Osteocyte (in vitro differentiated cells): ENCODE measurements at places on chromosomes 1 and 21. TPM values are rescaled to one million over a fixed set of nuclear protein-coding genes. Genes with fewer than 3 reads are reported as not detected.

The TFF2 gene
- total RNA-seq = not detected in 2 replicates

The WDR64 gene
- not detected in 2 replicates for total RNA-seq

The RPTN gene
- not detected in 2 replicates for total RNA-seq

The RGS18 gene
- not detected in 2 replicates for total RNA-seq

The ADORA3 gene
- total RNA-seq = not detected in 2 replicates

The FCER1A gene
- not detected in 2 replicates for total RNA-seq

The EDARADD gene
- total RNA-seq = 0.34 and 0.59 TPM in 2 replicates

DNA sequence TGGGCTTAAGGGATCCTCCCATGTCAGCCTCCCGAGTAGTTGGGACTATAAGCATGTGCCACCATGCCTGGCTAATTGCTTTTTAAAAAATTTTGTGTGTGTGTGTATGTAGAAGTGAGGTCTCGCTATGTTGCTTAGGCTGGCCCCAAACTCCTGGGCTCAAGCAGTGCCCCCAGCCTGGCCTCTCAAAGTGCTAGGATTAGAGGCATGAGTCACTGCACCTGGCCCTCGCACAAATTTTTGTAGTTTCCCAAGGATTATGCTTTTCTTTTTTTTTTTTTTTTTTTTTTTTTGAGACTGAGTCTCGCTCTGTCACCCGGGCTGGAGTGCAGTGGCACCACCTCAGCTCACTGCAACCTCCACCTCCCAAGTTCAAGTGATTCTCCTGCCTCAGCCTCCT, 144.4 kb upstream of the HNRNPU start:
- no peak overlapping the region for H3K4me3 ChIP-seq
- peaks cover 2% of the 10 kb centered on the region for H3K36me3 ChIP-seq
- no peak for DNase-seq
- H3K27me3 ChIP-seq = no peaks in the 10 kb centered on the region
- no peaks in the 10 kb centered on the region for H3K4me1 ChIP-seq

GRCh38 chr1:207831517-207832327, 79.2 kb downstream of the CD34 start:
- no peak for DNase-seq
- H3K36me3 ChIP-seq = no peaks in the 10 kb centered on the region
- H3K4me1 ChIP-seq = peaks cover 7% of the 10 kb centered on the region
- H3K4me3 ChIP-seq = no peak overlapping the region
- no peaks in the 10 kb centered on the region for H3K27me3 ChIP-seq

DNA sequence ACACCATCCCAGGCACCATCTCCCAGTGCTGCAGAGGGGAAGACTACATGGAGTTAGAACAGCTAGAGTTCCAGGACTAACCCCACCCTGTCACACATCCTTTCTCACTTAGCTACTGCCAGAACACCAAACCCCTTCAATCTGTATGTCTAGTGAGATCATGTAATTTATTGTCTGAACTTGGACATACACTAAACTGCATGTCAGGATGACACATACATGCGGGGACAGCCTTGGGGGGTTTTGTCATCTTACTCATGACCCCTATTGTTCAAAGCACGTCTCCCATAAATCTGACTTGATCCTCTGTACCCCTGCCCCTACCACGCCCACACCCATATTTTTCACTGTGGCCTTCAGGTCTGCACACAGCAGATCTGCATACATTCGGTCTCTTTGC, 71.3 kb downstream of the GABPA start:
- H3K27me3 ChIP-seq = peaks cover 13% of the 10 kb centered on the region
- DNase-seq = no peak
- peaks cover 5% of the 10 kb centered on the region for H3K4me1 ChIP-seq
- no peaks in the 10 kb centered on the region for H3K36me3 ChIP-seq

DNA sequence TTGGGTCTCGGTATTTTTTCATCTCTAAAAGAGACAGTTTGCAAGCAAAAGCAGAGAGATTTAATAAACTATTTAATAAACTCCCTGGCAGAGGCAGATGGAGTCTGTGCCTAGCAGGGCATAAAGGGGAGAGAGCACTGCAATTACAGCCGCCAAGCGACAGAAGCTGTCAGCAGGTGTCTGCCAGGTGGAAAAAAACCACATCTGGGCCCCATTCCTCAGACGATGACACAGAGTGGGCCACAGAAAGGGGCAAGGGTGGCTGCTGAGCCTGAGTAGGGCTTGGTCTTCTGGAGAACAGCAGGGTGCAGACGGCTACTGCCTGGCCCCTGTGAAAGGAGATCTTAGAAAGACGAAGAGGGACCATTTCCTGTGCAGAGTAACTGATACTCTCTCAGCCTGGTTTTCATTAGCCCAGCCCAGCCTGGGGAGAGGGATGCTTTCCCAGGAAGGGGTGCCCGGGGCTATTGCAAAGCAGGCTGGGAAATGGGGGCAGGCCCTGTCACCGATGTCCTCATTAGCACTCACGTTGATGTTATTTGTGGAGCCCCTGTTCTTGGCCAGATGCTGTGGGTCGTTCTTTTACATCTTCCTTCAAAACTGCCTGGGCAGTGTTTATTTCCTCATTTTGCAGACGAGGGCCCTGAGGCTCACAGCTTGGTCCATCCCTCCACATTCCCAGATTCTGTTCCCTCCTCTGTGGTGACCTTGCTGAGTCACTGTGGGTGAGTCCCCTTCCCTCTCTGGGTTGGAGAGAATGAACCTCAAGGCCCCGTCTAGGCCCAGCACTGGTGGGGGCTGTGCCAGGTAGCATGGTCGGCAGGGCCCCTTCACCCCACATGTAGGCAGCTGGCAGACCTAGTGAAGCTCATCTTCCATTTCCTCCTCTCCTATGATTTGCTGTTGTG, 472.7 kb downstream of the PTPRU start:
- peaks cover 34% of the 10 kb centered on the region for H3K4me1 ChIP-seq
- H3K36me3 ChIP-seq = no peaks in the 10 kb centered on the region
- no peak overlapping the region for H3K4me3 ChIP-seq

- H3K27me3 ChIP-seq = no peaks in the 10 kb centered on the region
- peaks cover 14% of the 10 kb centered on the region for H3K36me3 ChIP-seq
- DNase-seq = no peak
- peaks cover 18% of the 10 kb centered on the region for H3K4me1 ChIP-seq
- no peak overlapping the region for H3K4me3 ChIP-seq
- H3K27ac ChIP-seq = no peak overlapping the region
These were observed 42.5 kb downstream of the LRRC8D start for GRCh38 chr1:89863165-89863830.

DNA sequence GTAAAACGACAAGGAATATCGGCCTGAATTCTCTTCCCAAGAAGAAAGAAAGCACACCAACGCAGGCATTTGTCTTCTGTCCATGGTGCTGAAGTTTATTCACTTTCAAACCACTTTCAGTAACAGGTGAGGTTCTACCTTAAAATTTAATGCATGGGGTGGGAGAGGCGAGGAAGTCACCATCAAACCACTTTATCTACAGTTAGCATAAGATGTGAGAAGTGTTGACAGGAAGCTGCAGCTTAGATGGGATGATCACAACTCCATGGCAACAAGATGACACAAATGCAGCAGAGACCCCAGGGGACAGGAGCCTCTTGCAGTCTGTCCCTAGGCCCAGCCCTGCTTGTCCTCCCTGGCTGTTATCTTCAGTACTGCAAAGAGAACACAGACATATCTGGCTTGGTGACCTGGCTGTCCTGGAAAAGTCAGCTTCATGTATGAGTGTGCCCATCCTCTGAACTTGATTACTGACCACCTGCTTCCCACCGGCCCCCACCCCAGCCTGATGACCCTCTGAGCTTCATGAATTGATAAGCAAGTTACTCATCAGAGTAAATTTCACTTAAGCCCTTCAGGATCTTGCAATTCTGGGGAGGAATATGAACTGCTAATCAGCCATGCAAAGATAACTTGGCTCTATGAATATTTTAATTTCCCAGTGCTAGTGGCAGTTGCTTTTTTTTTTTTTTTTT, 1.8 kb downstream of the NPPA start:
- no peak overlapping the region for H3K4me3 ChIP-seq
- no peak for DNase-seq
- no peaks in the 10 kb centered on the region for H3K27me3 ChIP-seq
- H3K36me3 ChIP-seq = peaks cover 45% of the 10 kb centered on the region
- peaks cover 19% of the 10 kb centered on the region for H3K4me1 ChIP-seq

DNA sequence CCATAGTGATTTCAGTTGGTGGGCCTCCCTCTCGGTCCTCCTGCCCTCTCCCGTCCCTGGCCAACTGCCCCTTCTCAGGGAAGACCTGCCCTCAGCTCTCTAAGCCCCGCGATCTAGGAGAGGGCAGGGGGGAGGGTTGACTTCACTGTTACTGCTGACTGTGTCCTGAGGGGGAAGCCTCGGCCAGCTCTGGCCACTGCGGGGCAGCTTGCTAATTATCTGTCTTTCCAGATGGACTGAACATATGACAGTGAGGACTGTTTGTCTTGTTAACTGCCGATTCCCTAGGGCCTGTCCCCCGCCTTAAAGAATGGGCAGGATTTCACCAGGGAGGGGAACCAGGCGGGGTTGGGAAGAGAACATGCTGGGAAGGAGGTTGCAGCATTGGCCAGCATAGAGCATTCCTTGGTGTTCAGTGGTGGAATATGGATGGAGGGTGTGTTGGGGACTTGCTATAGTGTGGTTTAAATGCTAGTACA, 22.9 kb downstream of the NIPAL3 start:
- H3K4me3 ChIP-seq = peak overlapping the region; percentile 44
- peaks cover 10% of the 10 kb centered on the region for H3K36me3 ChIP-seq
- DNase-seq = no peak

DNA sequence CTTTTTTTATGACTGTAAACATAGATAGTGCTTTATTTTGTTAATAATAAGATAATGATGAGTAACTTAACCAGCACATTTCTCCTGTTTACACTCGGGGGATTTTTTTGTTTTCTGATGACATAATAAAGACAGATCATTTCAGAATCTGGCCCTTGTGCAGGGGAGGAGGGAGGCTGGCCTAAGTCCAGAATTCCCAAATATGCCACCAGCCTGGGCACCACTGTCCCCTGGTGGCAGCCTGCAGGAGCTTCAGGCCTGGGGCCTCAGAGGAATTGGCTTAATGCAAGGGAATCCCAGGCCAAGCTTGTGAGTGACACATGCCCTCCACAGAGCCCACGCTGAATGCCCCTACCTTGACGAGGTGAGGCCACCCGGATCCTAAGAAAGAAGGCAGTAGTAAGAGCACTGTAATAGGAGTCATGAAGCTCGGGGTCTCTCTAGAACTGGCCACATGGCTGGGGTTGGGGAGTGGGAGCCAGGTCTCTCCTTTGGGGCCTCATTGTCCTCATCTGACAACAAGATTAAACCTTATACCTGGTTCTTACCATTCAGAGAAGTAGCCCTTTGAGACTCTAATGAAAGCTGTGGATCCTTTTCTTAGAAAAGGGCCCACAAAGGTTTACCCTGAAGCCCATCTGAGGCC, 24.1 kb downstream of the ETNK2 start:
- H3K27me3 ChIP-seq = no peaks in the 10 kb centered on the region
- no peak overlapping the region for H3K4me3 ChIP-seq
- H3K36me3 ChIP-seq = peaks cover 2% of the 10 kb centered on the region
- peaks cover 36% of the 10 kb centered on the region for H3K4me1 ChIP-seq
- H3K27ac ChIP-seq = peak overlapping the region; percentile 67

GRCh38 chr21:17370916-17371315, 141.9 kb upstream of the CXADR start:
- DNase-seq = no peak
- no peak overlapping the region for H3K27ac ChIP-seq
- H3K27me3 ChIP-seq = no peaks in the 10 kb centered on the region
- no peaks in the 10 kb centered on the region for H3K36me3 ChIP-seq

DNA sequence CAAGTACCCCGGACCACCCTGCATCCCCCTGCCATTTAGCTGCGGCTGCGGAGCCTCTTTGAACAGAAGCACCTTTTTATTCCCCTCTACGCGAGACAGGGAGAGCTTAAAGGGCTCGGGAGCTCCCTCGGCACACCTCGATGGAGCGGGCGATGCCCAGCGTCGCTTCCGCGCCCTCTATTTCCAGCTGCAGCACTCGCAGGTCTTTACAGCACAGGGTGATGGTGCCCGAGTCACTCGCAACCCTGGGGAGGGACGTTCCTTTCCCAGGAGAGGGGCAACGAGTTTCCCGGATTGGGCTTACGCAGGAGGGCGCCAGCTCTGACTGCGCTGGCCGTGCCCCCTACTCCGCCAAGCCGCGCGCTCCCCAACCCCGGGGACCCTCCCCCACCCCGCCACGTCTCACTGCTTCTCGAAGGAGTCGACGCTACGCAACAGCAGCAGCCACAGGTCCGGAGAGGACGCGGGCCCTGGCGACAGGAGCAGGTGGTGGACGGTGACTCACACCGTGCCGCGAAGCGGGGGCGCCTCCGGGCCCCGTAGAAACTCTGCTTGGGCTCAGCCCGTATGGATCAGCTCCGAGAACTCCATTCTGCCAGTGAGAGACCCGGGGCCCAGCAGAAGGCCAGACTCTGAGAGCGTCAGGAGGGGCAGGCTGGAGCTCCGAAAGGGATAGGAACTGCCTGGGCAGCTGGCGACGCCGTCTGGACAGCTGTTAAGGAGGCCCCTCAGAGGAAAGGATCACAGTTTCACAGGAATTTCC, 5.8 kb upstream of the FAM167B start:
- no peaks in the 10 kb centered on the region for H3K36me3 ChIP-seq
- H3K27ac ChIP-seq = peak overlapping the region; percentile 93
- H3K4me1 ChIP-seq = peaks cover 29% of the 10 kb centered on the region
- H3K27me3 ChIP-seq = no peaks in the 10 kb centered on the region
- DNase-seq = peak; percentile 86
- peak overlapping the region; percentile 88 for H3K4me3 ChIP-seq

DNA sequence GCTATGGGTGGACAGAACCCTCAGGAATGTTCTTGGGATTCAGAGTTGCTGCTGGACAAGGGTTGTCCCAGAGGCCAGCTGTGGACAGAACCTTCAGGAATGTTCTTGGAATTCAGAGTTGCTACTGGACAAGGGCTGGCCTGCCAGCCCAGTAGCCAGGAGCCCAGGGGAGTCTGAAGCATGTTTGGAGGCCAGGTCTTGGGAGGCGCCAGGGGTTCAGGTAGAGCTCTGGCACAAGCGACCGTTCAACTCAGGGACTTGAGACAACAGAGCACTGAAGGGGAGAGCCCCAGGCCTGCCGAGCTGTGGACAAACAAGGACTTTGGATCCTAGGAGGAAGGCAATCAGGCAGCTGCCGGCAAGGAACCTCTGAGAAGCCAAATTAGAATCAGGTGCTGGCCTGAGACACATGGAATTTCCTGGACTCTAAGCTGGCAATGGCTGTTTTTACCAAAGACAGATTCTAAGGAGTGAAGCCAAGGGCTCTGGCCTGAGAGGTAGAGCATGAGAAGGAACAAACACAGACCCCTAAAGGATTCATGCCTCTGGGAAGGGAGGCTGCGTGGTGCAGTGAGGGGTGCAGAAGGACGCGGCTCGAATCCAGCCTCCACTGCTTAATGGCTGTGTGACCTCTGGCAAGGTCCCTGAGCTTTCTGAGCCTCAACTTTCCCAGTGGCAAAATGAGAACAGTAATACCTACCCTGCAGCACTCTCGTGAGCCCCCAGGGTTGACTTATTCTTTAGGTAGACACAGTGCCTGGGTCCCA, 13.4 kb downstream of the PLA2G5 start:
- H3K27ac ChIP-seq = no peak overlapping the region
- H3K4me3 ChIP-seq = no peak overlapping the region
- no peaks in the 10 kb centered on the region for H3K4me1 ChIP-seq
